ENCODE measurements at places on chromosomes 11 and 22.
A peak's percentile ranks its signal among the peaks of the same experiment; 100 is the strongest.

DNA sequence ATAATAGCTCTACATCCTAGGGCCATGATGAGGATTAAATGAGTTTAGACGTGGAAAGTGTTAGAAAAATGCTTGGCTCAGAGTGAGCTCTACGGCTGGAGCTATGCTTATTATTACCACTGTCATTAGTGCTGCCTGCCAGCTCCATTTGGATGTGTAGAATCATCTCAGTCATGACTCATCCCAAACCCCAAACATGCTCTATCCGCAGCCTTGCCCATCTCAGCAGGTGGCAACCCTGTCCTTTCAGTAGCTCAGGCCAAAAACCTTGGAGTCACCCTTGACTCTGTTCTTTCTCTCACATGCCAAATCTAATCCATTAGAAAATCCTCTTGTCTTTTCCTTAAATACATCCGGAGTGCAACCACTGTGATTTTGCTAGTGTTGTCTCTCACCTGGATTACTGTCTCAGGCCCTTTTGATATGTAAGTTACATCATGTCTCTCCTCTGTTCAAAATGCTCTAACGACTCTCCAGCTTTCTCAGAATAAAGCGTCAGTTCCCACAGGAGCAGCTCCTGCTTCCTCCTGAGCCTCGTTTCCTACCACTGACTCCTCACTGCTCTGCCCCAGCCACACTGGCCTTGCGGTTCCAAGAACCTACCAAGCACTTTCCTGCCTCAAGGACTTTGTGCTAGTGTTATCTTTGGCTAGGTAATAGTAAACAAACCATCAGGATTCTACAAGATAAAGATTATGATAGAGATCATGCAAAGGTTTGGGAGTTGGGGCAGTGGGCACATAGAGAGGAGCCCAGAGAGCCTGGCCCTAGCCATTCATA, 10.5 kb upstream of the CHRM1 start:
- peak; percentile 3 for DNase-seq

DNA sequence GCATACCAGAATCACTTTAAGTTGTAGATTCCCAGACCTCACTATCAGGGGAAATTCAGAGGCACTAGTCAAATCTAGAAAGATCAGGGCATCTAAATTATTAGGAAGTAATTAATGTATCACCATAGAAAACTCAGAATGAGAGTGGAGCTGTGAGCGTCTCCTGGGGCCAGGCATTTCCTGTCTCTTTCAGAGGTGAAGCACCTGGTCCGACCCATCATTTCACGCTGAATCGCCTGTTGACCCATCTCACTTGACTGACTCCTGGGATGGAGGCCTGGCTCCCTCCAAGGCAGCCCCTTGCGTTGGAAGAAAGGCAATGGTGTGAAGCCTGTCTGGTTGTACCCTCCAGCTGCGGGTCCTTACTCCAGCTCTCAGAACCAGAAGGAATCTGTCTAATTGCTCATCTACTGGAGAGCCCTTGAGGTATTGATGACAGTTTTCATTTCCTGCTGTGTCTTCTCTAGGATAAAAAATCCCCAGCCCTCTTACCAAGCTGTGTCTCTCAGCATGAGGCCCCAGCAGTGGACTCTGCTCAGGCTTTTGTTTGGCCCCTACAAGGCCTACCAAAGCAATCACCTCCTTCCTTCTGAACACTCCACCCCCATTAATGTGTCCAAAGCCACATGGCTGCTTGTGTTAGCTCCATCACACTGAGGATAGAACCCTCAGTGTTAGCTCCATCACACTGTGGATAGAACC, 93.2 kb upstream of the SYT13 start:
- no peak for DNase-seq

GRCh38 chr11:20093775-20094174, 66.5 kb downstream of the DBX1 start:
- no peak for DNase-seq

GRCh38 chr11:77424644-77425043, 49.2 kb downstream of the PAK1 start:
- DNase-seq = no peak

DNA sequence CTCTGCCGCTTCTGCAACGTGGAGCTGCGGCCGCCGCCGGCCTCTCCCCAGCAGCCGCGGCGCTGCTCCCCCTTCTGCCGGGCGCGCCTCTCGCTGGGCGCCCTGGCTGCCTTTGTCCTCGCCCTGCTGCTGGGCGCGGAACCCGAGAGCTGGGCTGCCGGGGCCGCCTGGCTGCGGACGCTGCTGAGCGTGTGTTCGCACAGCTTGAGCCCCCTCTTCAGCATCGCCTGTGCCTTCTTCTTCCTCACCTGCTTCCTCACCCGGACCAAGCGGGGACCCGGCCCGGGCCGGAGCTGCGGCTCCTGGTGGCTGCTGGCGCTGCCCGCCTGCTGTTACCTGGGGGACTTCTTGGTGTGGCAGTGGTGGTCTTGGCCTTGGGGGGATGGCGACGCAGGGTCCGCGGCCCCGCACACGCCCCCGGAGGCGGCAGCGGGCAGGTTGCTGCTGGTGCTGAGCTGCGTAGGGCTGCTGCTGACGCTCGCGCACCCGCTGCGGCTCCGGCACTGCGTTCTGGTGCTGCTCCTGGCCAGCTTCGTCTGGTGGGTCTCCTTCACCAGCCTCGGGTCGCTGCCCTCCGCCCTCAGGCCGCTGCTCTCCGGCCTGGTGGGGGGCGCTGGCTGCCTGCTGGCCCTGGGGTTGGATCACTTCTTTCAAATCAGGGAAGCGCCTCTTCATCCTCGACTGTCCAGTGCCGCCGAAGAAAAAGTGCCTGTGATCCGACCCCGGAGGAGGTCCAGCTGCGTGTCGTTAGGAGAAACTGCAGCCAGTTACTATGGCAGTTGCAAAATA, 816 bp downstream of the PDE3B start:
- DNase-seq = peak; percentile 83

GRCh38 chr11:72257570-72257969, 13.6 kb upstream of the PHOX2A start:
- DNase-seq = no peak

Data from posterior vena cava (tissue), 2 donors.